ENCODE measurements at places on chromosomes 1 and 21. TPM values are rescaled to one million over a fixed set of nuclear protein-coding genes. Genes with fewer than 3 reads are reported as not detected.

GRCh38 chr1:228969953-228970800 lies 234.9 kb downstream of the RHOU start:
- peaks cover 7% of the 10 kb centered on the region for H3K4me1 ChIP-seq
- H3K4me3 ChIP-seq = no peak overlapping the region
- DNase-seq = no peak

DNA sequence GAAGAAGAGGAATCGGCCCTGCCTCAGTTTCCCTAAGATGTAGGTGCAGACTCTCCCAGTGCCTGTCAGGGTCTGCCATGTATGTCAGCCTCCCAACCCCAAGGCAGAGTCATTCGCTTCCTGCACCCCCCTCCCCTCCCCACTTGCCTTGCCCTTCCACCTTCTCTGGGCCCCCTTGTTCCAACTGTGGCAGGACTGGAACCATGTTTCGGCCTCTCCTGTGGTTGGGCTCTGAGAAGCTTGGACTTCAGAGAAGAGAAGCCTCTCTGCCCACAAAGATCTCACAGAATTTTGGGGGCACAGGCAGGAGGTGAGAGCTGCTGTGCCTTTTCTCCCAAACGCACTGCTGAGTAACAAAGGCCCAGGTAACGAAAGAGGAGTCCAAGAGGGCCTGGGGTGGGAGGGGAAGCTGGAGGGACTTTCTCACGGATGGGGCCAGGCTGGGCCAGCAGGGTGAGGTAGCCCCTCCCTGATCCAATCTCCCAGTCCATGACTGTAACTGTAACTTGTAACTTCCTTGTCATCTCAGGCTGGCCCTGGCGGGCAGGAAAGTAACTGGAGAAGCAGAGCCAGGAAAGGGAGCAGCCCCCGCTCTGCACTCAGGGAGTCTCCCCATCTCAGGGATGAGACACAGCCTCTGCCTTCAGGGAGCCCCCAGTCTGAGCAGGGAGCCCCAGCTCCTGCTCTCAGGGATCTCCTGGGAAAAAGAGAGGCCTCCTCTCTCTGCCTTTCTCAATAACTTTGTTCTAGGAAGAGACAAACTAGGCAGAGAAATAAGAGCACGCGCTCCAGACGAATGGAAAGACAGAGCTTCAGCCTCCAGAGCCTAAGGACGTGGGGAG lies 11.3 kb downstream of the CRABP2 start:
- DNase-seq = peak; percentile 36
- peaks cover 56% of the 10 kb centered on the region for H3K4me1 ChIP-seq
- no peak overlapping the region for H3K4me3 ChIP-seq
- peaks cover 10% of the 10 kb centered on the region for H3K36me3 ChIP-seq

Gene PDC
- polyA plus RNA-seq = 0.11 TPM

Gene OR14K1
- polyA plus RNA-seq = not detected

Gene FCAMR
- polyA plus RNA-seq = not detected

GRCh38 chr1:73401666-73402065 lies 796.3 kb downstream of the LRRIQ3 start:
- no peaks in the 10 kb centered on the region for H3K27me3 ChIP-seq
- no peak for DNase-seq
- no peak overlapping the region for H3K4me3 ChIP-seq
- H3K4me1 ChIP-seq = no peaks in the 10 kb centered on the region
- no peak overlapping the region for H3K27ac ChIP-seq

DNA sequence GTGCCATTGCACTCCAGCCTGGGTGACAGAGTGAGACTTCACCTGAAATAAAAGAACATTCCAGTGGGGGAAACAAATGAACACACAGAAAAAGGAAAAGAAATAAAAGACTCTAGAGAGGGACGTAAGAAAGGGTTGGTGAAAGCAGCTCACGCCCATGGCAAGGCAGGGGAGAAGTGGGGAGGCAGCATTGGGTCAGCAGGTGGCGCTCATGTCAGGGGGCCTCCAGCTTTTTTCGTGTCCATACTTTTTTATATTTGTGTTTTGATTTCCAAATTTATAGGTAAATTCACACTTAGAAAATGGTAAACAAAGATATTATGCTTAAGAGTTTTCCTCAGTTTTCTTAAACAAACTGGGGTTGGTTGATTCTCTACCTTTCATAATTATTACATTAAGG lies 45.5 kb downstream of the VPS13D start:
- H3K27ac ChIP-seq = no peak overlapping the region
- DNase-seq = peak; percentile 7
- no peaks in the 10 kb centered on the region for H3K4me1 ChIP-seq
- H3K4me3 ChIP-seq = no peak overlapping the region

Gene DDR2
- 66.4 TPM for polyA plus RNA-seq

DNA sequence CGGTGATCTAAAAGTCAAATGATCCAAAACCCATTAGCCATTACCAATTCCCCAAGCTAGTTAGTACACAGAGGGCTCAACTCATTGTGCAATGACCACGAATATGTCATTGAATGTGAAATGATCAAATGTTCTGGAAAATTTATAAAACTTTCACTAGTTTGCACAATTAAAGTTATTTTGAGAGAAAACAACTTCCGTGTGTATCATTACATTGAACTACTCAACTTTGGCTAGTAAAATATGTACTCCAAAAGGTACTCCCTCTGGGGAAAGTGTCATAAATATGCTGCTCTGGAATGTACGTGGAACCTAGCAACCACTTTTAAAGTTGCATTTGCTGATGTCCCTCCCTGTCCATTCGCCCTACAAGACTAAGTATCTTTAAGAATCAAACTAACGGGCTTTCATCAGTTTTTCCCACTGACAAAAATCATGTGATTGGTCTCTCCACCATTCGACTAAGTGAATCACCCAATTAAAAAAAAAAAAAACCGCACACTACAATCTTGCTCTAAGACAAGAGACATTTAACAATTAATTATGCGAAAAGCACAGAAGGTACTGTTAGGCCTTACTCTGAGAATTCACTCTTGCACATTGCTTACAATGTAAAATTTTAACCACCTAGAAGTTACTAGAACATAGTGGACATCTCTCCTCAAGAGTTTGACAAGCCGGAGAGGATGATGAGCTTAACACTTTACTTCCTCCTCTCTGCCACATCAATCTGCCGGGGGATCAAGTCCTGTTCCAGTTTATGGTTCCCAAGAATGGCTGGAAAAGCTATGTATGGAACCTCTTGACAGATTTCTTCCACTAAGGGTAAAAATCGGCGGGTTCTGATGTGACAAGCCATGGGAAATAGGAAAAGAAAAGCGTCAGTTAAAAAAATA lies 1.2 kb downstream of the ACBD3 start:
- H3K4me3 ChIP-seq = peak overlapping the region; percentile 93
- peak; percentile 35 for DNase-seq
- peaks cover 13% of the 10 kb centered on the region for H3K4me1 ChIP-seq
- no peaks in the 10 kb centered on the region for H3K27me3 ChIP-seq

GRCh38 chr1:26190373-26190987 lies at the start of gene CATSPER4:
Gene CATSPER4, plus strand, starts transcription at chr1:26190602. Its CDS starts 26 bp downstream, at chr1:26190628.
- DNase-seq = no peak
- no peak within 1 kb of the TSS for H3K27ac ChIP-seq
- no peaks in the 10 kb centered on the region for H3K4me1 ChIP-seq
- no peaks in the 10 kb centered on the region for H3K36me3 ChIP-seq
- H3K4me3 ChIP-seq = no peak within 1 kb of the TSS
- no peaks in the 10 kb centered on the region for H3K27me3 ChIP-seq

Gene FASLG
- polyA plus RNA-seq = not detected

Gene OR10J1
- not detected for polyA plus RNA-seq

Gene FCRLA
- 0.39 TPM for polyA plus RNA-seq

Gene ACTN2
- polyA plus RNA-seq = 1,695 TPM

- no peaks in the 10 kb centered on the region for H3K36me3 ChIP-seq
- DNase-seq = no peak
- peaks cover 2% of the 10 kb centered on the region for H3K27me3 ChIP-seq
These were observed 9.2 kb upstream of the FNBP1L start for GRCh38 chr1:93438716-93439115.

Gene LSS
- polyA plus RNA-seq = 27.8 TPM

DNA sequence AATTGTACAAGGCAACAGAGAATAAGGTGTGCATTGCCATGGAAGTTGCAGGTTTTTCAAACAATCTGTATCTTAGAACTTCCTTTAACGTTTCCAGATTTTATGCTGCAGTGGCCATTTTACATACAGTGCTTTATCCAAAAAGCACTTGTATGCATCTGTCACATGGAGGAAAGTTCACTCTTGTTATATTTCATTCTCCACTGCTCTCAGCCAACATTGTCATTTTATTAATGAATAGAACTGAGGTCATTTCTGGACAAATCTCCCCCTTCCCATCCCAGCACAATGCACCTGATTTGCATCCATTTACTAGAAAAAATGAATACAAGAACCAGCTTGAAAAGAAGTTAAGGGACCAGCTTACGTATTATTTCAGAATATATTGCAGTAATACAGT lies 342.0 kb downstream of the USP25 start:
- peak; percentile 87 for DNase-seq
- no peaks in the 10 kb centered on the region for H3K27me3 ChIP-seq
- H3K27ac ChIP-seq = peak overlapping the region; percentile 29
- peaks cover 10% of the 10 kb centered on the region for H3K4me1 ChIP-seq
- H3K36me3 ChIP-seq = no peaks in the 10 kb centered on the region

- no peaks in the 10 kb centered on the region for H3K36me3 ChIP-seq
- DNase-seq = peak; percentile 82
- peaks cover 32% of the 10 kb centered on the region for H3K4me1 ChIP-seq
- peak overlapping the region; percentile 71 for H3K27ac ChIP-seq
- H3K27me3 ChIP-seq = no peaks in the 10 kb centered on the region
- H3K4me3 ChIP-seq = no peak overlapping the region
These were observed 30.8 kb upstream of the ABCG1 start for GRCh38 chr21:42187976-42188653.

DNA sequence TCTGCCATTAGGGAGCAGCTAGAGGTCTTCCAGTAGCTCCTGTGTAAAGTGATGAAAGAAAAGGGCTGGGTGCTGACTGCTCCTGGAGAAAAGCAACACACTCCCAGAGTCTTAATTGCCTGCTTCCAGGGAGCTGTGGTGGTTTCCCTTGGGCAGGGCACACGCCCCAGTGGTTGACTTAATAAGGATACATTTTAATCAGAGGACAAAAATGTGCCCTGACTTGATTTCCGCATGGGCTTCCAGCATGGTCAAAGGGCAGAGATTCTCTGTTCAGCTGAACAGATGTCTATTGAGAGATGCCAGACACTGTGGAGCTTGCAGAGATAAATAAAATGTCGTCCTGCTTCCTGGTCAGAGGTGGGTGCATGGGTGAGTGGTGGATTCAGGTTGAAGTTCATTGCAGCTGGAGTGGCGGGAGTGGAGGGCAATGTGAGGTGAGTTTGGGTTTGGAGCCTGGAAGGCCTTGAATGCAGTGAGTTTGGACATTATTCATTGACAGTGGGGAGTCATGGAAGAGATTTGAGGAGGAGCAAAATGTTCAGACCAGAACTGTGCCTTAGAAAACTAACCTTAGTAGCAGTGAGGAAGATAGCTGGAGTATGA lies 16.0 kb downstream of the QSOX1 start:
- no peak for DNase-seq
- H3K4me1 ChIP-seq = peaks cover 28% of the 10 kb centered on the region
- no peaks in the 10 kb centered on the region for H3K27me3 ChIP-seq
- no peak overlapping the region for H3K4me3 ChIP-seq
- peaks cover 4% of the 10 kb centered on the region for H3K36me3 ChIP-seq

Gene VTCN1
- polyA plus RNA-seq = 0.11 TPM

- peaks cover 24% of the 10 kb centered on the region for H3K36me3 ChIP-seq
- no peaks in the 10 kb centered on the region for H3K27me3 ChIP-seq
- no peak overlapping the region for H3K4me3 ChIP-seq
- peak; percentile 13 for DNase-seq
- no peaks in the 10 kb centered on the region for H3K4me1 ChIP-seq
These were observed 13.5 kb downstream of the LZIC start for GRCh38 chr1:9929431-9930385.

- H3K36me3 ChIP-seq = no peaks in the 10 kb centered on the region
- H3K4me3 ChIP-seq = no peak overlapping the region
- H3K27me3 ChIP-seq = no peaks in the 10 kb centered on the region
- DNase-seq = no peak
These were observed 97.7 kb downstream of the RYR2 start for GRCh38 chr1:237139732-237140131.

Gene FCMR
- 2.2 TPM for polyA plus RNA-seq

- H3K27me3 ChIP-seq = peaks cover 10% of the 10 kb centered on the region
- peak; percentile 81 for DNase-seq
- H3K4me1 ChIP-seq = peaks cover 10% of the 10 kb centered on the region
- peak overlapping the region; percentile 67 for H3K27ac ChIP-seq
These were observed 862 bp upstream of the SGIP1 start for GRCh38 chr1:66532798-66533783.

GRCh38 chr1:3237570-3237969 lies 168.6 kb downstream of the PRDM16 start:
- H3K4me1 ChIP-seq = peaks cover 16% of the 10 kb centered on the region
- no peak overlapping the region for H3K4me3 ChIP-seq
- H3K27me3 ChIP-seq = peaks cover 31% of the 10 kb centered on the region
- no peaks in the 10 kb centered on the region for H3K36me3 ChIP-seq
- DNase-seq = no peak

Gene CYP4A11
- polyA plus RNA-seq = 1.0 TPM

DNA sequence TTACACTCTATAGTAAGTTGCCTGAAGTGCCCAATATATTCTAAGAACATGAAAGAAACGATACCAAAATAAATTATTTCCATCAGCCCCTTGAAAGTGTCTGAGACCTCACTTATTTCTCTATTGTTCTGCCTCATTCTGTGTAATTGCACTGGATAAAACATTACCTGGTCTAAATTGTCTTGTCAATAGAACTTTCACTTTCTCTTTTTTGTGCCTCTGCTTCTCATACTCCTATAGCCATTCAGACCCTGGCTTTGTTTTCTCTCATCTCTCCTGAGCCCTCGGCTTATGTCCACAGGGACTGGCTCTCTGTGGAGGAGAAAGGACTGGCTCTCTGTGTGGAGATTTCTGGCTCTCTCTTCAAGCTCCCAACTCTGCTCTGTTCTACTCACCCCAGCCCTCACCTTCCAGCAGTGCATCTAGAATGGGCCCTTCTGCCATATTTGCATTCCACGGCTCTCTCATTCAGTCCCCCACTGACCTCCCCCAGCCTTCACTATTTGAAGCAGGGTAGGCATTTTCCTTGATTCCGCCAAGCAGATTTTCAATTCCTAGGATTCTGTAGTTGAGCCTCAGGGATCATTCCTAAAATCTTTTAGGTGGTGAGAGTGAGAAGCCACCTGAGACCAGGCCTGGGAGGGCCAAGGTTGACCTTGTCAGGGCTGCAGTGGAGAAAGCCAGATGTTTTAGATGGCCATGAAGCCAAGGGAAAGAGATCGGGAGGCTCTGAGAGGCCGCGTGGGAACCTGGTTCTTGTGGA lies 15.9 kb upstream of the GALNT2 start:
- peaks cover 4% of the 10 kb centered on the region for H3K4me1 ChIP-seq
- no peaks in the 10 kb centered on the region for H3K36me3 ChIP-seq
- DNase-seq = no peak
- no peak overlapping the region for H3K4me3 ChIP-seq
- no peak overlapping the region for H3K27ac ChIP-seq

DNA sequence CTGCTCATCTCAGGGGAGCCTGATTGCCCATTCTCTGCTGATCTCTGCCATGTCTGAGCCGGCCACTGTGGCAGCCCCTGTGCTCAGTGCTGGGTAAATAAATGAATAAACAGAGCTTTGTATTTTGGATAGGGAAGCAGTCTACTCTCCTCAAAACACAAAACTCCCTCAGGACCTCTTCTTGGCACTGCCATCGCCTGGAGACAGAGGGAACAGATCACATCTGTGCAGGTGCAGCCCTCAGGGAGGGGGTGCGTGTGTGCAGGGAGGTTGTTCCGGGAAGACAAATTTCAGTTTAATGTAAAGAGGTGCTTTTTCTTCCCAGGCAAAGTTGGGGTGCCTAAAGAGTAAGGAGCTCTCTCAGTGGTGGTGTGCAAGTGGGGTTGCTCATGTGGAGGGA lies 7.7 kb upstream of the FAM167B start:
- H3K4me3 ChIP-seq = no peak overlapping the region
- H3K4me1 ChIP-seq = peaks cover 36% of the 10 kb centered on the region
- DNase-seq = no peak
- no peaks in the 10 kb centered on the region for H3K27me3 ChIP-seq
- H3K36me3 ChIP-seq = peaks cover 14% of the 10 kb centered on the region
